ENCODE measurements at places on chromosomes 11 and 22. TPM values are rescaled to one million over a fixed set of nuclear protein-coding genes. Genes with fewer than 3 reads are reported as not detected.

Gene NECTIN1
- total RNA-seq: 163 TPM

GRCh38 chr11:104534278-104534677 lies 364.0 kb downstream of the CASP12 start:
- no peak for DNase-seq

Gene CHRM4
- not detected for total RNA-seq

- no peak for DNase-seq
These were observed 8.3 kb downstream of the PDHX start for GRCh38 chr11:34924714-34925113.

DNA sequence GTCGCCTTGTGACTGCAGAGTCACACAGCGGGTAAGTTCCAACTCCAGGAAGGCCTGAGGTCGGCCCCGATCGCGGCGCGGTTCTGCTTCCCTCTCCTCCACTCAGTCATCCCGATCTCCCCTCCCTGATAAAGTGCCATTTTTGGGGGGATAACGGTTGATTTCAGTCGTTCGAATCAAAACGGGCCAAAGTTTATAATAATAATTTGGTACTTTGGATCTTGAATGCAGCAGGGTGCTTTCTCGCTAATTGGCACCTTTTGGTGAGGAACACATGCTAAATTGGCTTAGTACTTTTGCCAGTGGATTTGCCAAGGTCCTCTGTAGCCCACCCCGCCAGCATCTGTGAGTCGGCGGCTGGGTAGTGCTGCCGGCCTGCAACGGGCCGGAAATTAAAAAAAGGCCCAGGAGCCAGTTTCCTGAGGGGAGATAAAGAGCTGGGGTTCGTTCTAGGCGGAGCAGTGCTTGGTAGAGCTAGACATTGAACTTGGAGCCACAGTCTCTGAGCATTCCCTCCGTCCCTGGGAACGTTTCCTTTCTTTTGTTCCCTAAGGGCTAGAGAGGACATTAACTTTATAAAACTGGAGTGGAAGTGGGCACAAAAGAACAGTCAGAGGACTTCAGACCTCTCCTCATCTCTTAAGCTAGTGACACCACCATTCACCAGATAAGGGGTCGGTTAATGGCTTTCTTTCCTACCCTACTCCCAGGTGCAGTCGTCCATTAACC lies 997 bp downstream of the UBE2L3 start:
- no peak for DNase-seq

GRCh38 chr11:128520206-128520887 lies 67.0 kb downstream of the ETS1 start:
- DNase-seq: no peak

Gene KCNK4
- total RNA-seq: not detected

DNA sequence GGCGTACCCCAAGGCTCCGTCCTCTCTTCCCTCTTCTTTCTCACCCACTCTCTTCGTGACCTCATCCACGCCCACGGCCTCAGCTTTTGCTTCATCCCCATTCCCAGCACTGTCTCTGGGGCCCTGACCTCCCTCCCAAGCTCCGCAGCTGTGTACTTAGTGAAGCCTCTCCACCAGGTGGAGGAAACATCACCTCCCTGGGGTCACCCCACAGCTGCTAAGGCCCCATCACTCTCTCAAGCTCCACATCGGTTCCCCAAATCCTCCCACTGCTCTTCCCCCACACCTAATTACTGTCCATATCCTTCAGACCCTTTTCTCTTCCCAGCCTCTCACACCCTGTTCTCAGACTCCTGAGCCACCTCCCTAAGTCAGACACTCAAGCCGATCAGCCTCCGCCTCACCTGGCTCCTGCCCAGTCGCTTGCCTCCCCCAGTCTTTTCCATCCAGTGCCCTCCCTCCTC lies 7.9 kb upstream of the SYT7 start:
- DNase-seq: no peak

DNA sequence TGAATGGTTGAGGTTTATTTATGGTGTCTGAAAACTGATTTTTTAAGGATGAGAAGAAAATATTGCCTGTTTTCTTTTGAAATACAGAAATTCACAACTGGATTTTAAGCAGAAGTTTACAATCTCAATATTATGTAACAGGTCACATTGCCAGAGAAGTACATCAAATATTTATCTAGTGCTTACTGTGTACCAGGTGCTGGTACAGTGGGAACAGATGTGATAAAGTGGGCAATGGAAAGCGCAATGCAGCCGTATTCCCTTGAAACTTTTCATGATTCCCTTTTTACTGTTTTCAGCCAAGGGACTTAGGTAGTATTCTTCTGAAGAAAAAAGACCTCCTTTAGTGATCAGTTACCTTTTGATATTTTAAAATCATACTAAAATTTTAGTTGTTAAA lies 49.6 kb downstream of the TTC17 start:
- DNase-seq: no peak

Gene OR5P2
- not detected for total RNA-seq

- no peak for DNase-seq
These were observed 164.0 kb upstream of the UBASH3B start for GRCh38 chr11:122491509-122491908.

DNA sequence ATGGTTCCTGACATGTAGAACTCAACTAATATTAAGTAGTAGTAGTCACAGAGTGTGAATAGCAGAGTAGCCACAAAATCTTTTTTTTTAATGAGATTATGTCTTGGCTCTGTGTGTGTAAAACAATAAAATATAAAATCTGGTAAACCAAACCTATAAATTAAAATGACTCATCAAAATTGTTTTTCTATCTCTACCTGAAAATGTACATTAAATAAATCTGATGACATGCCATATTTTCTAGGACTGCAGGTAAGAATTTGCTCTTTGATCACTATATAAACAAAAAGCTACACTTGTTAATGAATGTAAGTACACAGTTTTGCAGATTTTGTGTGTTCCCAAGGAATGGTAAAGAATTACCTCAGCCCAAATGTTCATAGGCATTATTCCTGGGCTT lies 1231.5 kb downstream of the JRKL start:
- no peak for DNase-seq

Gene CLTCL1
- 7.7 TPM for total RNA-seq

- no peak for DNase-seq
These were observed 12.9 kb downstream of the OR51E2 start for GRCh38 chr11:4684631-4685285.

GRCh38 chr22:46774980-46775849 lies 12.8 kb downstream of the TBC1D22A start:
- DNase-seq: no peak

Gene SERHL2
- 5.1 TPM for total RNA-seq

- no peak for DNase-seq
These were observed 41.7 kb upstream of the ADA2 start for GRCh38 chr22:17260950-17261349.

DNA sequence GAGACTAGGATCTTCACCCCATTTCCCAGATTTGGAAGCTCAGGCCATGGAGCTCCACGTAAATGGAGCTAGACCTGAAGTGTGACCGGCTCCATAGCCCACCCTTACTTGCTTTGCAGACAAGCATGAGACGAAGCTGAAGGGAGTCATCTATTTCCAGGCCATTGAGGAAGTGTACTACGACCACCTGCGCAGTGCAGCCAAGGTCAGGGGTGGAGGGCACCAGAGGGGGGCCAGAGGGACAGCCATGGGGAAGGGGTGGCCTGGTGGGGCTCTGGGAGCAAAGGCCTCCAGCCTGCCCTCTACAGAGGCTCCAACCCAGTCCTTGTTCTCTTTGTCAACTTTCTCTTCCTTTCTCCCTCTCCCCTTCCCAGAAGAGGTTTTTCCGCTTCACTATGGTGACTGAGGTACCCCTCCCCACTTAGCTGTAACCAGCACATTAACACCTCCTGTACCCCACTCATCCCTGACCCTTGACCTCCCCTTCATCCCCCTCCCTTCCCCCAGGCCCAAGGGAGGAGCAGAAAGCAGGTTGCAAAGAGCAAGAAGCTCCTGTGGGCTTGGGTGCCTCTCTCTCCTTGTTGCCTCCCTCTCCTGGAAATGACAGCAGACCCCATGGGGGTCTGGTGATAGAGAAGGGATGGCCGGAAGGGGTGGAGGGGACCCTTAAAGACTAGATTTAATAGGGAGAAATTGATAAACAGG lies 23.8 kb downstream of the TREH start:
- no peak for DNase-seq

GRCh38 chr22:24541681-24542515 lies 13.0 kb downstream of the GUCD1 start:
- DNase-seq: no peak

- DNase-seq: no peak
These were observed 14.8 kb downstream of the SGSM3 start for GRCh38 chr22:40385036-40385782.

DNA sequence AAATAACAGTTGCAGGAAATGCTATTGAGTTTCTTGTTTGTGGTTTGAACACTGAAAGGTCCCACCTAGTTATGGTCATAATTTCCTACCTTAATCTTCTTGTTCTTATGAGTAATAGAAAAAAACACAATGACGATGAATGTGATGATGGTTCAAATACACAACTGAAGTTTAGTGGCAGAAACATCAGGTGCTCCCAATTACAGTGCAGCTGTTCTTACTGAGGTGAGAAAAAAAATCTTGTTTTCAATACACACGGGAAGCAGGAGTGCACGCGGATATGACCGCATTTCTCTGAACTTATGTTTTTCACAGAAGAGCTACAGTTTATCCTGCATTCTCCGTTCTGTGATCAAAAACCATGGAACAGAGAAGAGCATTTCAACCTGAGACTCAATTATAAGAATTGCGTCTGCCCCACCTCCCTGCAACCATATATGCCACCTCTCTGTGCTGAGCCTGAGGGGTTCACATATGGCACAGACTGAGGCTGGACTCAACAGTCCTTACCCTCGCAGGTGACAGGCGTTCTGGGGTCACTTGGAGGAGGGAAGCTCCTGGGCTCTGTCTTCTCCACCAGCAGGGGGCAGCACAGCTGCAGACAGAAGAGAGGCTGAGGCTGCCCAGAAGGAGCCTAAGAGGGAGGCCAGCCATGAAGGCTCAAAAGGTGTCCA lies 99.7 kb upstream of the IGLL5 start:
- DNase-seq: no peak

Gene ART1
- not detected for total RNA-seq

DNA sequence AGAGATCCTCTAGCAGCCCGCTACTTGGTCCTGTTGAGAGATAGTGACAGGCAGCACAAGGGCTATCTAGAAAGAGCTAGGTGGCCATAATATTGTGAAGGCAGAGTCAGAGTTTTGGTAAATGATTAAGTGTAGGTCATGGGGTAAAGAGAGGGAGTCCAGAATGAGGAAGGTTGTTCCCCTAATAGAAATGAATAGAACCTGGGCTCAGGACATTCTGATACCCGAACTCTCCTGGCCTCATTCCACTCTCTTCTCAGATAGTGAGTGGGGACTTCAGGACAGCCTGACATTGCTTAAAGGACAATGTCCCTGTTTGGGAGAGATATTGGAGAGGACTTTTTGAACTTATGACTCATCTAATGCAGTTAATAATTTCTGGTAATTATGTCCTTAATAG lies 20.6 kb downstream of the SLC5A1 start:
- no peak for DNase-seq

Gene NLRP14
- 0.09 TPM for total RNA-seq

Gene DNAJB7
- not detected for total RNA-seq

DNA sequence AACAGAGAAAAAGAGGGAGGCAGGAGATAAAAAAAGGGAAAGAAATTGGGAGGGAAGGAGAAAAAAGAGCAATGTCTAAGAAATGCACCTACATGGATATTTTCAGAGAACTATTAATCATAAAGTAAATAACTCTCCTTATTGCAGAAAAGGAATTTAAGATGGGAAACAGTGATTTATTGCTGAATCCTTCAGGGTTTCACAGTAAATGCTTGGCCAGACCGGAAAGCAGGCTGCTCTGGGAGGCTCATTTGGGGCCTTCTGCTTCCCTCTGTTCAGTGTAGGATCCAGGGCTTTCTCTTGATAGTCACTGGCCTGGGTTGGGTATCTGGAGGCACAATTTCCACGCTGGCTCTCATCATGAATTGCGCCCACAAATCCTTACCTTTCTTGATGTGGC lies 324.3 kb upstream of the SORL1-AS1 start:
- no peak for DNase-seq

DNA sequence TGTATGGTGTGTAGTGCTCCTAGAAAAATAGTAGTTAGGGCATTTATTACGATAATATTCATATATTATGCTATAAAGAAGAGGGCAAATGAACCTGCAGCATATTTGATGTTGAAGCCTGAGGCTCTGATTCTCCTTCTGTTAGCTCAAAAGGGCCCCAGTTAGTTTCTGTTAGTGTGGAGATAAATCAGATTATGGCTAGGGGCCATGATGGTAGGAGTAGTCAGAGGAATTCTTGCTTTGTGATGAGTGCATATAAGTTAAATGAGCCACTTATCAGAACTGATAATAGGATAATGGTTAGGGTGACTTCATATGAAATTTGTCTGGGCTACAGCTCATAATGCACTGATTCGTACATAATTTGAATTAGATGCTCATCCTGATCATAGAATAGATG lies 298.4 kb downstream of the DYNC2H1 start:
- DNase-seq: no peak

DNA sequence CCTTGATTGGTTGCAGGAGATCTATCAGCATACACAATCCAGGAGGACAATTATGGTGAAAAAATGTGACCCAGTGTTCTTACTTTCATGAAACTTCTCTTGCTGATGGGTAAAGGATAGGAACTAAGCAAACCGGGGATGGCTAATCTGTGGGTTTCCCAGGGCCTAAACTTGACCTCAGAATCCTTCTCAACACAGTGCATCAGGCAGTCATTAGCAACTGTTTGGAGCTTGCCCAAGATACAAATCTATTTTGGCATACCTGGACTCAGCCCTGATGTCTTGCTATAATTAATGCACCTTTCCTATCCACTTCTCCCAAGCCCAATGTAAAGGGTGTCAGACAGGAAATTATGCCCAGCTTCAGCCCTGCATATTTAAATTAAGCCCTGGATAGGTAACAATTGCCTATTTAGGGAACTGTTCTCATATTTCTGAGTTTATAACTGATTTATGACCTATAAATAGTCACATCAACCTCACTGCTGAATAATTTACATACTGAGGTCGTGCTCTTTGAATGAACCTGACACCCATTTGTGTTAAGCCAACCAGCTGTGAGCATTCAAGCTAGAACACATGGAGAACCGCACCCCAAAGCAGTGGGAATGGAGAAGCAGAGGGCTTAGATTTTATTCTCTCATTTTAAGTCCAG lies 9.2 kb upstream of the PHF21A start:
- no peak for DNase-seq
